ENCODE measurements at places on chromosomes 4 and X. TPM values are rescaled to one million over a fixed set of nuclear protein-coding genes. Genes with fewer than 3 reads are reported as not detected.

DNA sequence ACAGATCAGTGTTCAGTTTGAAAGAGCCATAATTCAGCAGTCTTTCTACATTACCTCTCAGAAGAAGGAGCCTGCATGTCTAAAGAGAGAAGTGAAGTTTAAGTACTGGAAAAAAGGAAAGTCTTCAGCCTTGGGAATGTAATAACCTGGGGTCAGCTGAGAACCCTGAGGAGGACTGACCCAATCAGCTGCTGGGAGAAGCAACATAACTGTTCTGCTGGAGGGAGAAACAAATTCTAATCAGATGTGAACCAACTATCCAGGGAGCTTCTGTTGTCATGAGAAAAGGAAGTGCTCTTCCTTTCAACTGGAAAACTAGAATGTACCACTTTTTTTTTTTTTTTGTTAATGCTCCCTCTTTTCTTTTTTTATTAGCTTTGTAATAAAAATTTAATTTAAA lies 64.5 kb upstream of the PDE5A start:
- H3K36me3 ChIP-seq, result no peaks in the 10 kb centered on the region
- no peaks in the 10 kb centered on the region for H3K27me3 ChIP-seq
- DNase-seq, result no peak
- no peaks in the 10 kb centered on the region for H3K4me1 ChIP-seq
- H3K4me3 ChIP-seq, result no peak overlapping the region

KLF8 gene
- total RNA-seq, result not detected

- no peak overlapping the region for H3K4me3 ChIP-seq
- peak; percentile 14 for DNase-seq
- peaks cover 23% of the 10 kb centered on the region for H3K36me3 ChIP-seq
Observed at GRCh38 chr4:113474017-113474416, 287.5 kb downstream of the CAMK2D start.

GRCh38 chr4:158428242-158428641 lies 93.4 kb upstream of the RXFP1 start:
- H3K27me3 ChIP-seq, result no peaks in the 10 kb centered on the region
- H3K36me3 ChIP-seq, result no peaks in the 10 kb centered on the region
- H3K4me3 ChIP-seq, result no peak overlapping the region
- DNase-seq, result peak; percentile 4
- H3K27ac ChIP-seq, result no peak overlapping the region

GRCh38 chr4:123706973-123707372 lies 310.4 kb downstream of the SPRY1 start:
- H3K27ac ChIP-seq, result no peak overlapping the region
- H3K4me1 ChIP-seq, result no peaks in the 10 kb centered on the region
- no peak for DNase-seq
- no peaks in the 10 kb centered on the region for H3K36me3 ChIP-seq
- no peak overlapping the region for H3K4me3 ChIP-seq

HTN1 gene
- not detected for total RNA-seq

- no peaks in the 10 kb centered on the region for H3K36me3 ChIP-seq
- no peak for DNase-seq
- H3K4me3 ChIP-seq, result no peak overlapping the region
Observed at GRCh38 chr4:52192721-52193135, 141.6 kb downstream of the SPATA18 start.

GRCh38 chr4:78666830-78667258 lies 109.3 kb upstream of the BMP2K start:
- H3K4me3 ChIP-seq, result no peak overlapping the region
- H3K4me1 ChIP-seq, result peaks cover 7% of the 10 kb centered on the region
- no peak overlapping the region for H3K27ac ChIP-seq

GRCh38 chr4:20847124-20847747 lies 147.0 kb downstream of the PACRGL start:
- no peaks in the 10 kb centered on the region for H3K36me3 ChIP-seq
- no peak for DNase-seq
- H3K27me3 ChIP-seq, result peaks cover 12% of the 10 kb centered on the region
- no peak overlapping the region for H3K4me3 ChIP-seq
- no peaks in the 10 kb centered on the region for H3K4me1 ChIP-seq

GRCh38 chr4:3874028-3874415 lies 107.8 kb downstream of the ADRA2C start:
- H3K27ac ChIP-seq, result no peak overlapping the region
- no peak overlapping the region for H3K4me3 ChIP-seq
- no peak for DNase-seq
- H3K27me3 ChIP-seq, result peaks cover 45% of the 10 kb centered on the region

DNA sequence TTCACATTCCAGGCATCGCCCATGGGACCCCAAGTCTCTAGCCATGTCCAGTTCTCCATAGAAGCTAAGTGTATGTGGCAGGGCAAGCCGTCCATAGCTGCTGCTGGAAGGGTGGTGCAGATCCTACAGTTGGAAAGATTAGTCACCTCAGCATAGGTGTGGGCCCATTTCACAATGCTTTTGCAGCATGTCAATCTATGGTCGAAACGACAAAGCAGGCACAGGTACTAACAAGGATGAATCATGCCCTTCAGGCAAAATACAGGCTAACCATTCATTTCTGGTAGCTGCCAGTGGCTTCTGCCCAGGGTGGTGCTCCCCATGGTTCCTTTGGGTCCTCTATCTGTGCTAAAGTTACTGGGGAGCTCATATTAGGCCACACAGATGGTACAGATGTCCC lies 225.2 kb downstream of the ADGRL3 start:
- no peaks in the 10 kb centered on the region for H3K27me3 ChIP-seq
- no peaks in the 10 kb centered on the region for H3K36me3 ChIP-seq
- peaks cover 53% of the 10 kb centered on the region for H3K4me1 ChIP-seq

- no peak for DNase-seq
- peaks cover 10% of the 10 kb centered on the region for H3K4me1 ChIP-seq
- H3K4me3 ChIP-seq, result no peak overlapping the region
- H3K27ac ChIP-seq, result no peak overlapping the region
- H3K36me3 ChIP-seq, result peaks cover 26% of the 10 kb centered on the region
Observed at GRCh38 chr4:13601048-13601447, 26.5 kb downstream of the BOD1L1 start.

All from PC-3 (cell line).